ENCODE measurements at places on chromosomes 1 and 21. TPM values are rescaled to one million over a fixed set of nuclear protein-coding genes. Genes with fewer than 3 reads are reported as not detected.

The PRSS38 gene
- total RNA-seq = not detected

The FABP3 gene
- total RNA-seq = 51.8 TPM

The MYCBP gene
- 6.1 TPM for total RNA-seq

The FAM167B gene
- 3.1 TPM for total RNA-seq

The S100A3 gene
- total RNA-seq = 6.5 TPM

The HSD11B1 gene
- not detected for total RNA-seq

The TRMT1L gene
- 10.9 TPM for total RNA-seq

The OR6N1 gene
- total RNA-seq = not detected

The GCSAML gene
- not detected for total RNA-seq

The FCRL4 gene
- not detected for total RNA-seq

GRCh38 chr1:40339420-40340323 lies 22.6 kb upstream of the COL9A2 start:
- no peak for DNase-seq
- H3K36me3 ChIP-seq = peaks cover 10% of the 10 kb centered on the region
- no peak overlapping the region for H3K4me3 ChIP-seq
- peaks cover 10% of the 10 kb centered on the region for H3K27me3 ChIP-seq
- H3K27ac ChIP-seq = no peak overlapping the region

DNA sequence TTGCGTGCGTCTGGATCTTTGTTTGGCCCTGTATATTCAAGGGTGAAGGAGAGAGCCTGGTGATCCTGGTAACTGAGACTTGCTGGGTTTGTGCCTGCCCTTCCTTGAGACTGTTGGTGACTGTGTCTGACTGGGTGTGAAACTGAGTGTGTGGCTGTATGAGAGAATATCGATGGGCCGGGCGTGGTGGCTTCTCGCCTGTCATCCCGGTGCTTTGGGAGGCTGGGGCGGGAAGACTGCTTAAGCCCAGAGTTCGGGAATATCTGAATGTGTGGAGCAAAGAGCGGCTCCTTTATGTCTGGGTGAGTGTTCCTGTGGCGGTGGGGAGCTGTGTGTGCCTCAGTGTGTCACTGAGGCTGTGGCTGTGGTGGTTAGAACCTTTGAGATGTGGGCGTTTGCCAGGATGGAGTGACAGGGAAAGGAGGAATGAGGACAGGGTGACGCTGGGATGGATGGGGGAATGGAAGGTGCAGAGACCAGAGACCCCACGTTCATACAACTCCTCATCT lies 2.7 kb upstream of the MARCKSL1 start:
- peaks cover 3% of the 10 kb centered on the region for H3K36me3 ChIP-seq
- H3K27me3 ChIP-seq = no peaks in the 10 kb centered on the region
- no peak for DNase-seq
- H3K4me3 ChIP-seq = no peak overlapping the region

GRCh38 chr1:149931212-149931790 lies 3.7 kb upstream of the SF3B4 start:
- DNase-seq = no peak
- peak overlapping the region; percentile 76 for H3K27ac ChIP-seq
- H3K4me1 ChIP-seq = peaks cover 43% of the 10 kb centered on the region
- no peak overlapping the region for H3K4me3 ChIP-seq
- H3K27me3 ChIP-seq = no peaks in the 10 kb centered on the region

GRCh38 chr1:181152892-181153633 lies 64.6 kb downstream of the IER5 start:
- no peaks in the 10 kb centered on the region for H3K36me3 ChIP-seq
- peaks cover 22% of the 10 kb centered on the region for H3K4me1 ChIP-seq
- H3K4me3 ChIP-seq = peak overlapping the region; percentile 55
- peak overlapping the region; percentile 85 for H3K27ac ChIP-seq

DNA sequence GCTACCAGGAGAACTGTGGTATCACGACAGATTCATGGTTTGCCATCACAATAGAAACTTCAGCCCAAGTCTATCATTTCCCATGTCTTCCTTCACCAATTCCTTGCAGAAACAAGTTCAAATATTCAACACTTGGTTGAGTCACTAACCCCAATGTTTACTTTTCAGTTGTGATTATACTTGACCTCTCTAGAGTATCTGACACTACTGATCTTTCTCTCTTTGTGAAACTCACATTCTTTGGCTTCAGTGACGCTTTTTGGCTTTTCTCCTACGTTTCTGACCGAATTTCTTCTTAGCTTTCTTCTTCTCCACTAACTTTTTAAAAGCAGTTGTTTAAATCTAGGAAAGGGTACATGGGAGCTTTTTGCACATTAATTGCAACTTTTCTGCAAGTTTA lies 48.8 kb upstream of the HMGB4 start:
- no peak for DNase-seq
- no peaks in the 10 kb centered on the region for H3K4me1 ChIP-seq
- H3K4me3 ChIP-seq = no peak overlapping the region
- no peaks in the 10 kb centered on the region for H3K36me3 ChIP-seq

- no peak overlapping the region for H3K27ac ChIP-seq
- peaks cover 3% of the 10 kb centered on the region for H3K4me1 ChIP-seq
- no peak overlapping the region for H3K4me3 ChIP-seq
- DNase-seq = no peak
- H3K36me3 ChIP-seq = no peaks in the 10 kb centered on the region
Measured at GRCh38 chr21:28337315-28337714, 655.4 kb downstream of the LTN1 start.

DNA sequence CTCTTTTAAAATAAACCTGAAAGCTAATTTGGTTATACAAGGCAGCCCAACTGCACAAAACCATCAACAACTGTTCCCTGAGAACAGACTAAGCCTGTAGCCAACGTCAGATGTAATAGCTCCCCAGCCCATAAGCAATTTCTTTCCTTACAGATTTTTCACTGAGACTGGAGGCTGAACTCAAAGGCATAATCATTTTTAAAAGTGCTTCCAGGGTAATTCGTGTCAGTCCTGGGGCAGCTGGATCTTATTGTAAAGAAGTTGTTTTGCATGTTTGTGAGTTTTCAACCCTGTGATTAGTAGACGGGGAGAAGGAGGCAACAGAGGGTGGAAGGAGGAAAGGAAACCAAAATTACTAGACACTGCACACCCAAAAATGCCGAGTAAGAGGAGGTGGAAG lies 3.2 kb downstream of the DPT start:
- peaks cover 34% of the 10 kb centered on the region for H3K4me1 ChIP-seq
- no peaks in the 10 kb centered on the region for H3K36me3 ChIP-seq
- no peak overlapping the region for H3K4me3 ChIP-seq
- no peak overlapping the region for H3K27ac ChIP-seq

DNA sequence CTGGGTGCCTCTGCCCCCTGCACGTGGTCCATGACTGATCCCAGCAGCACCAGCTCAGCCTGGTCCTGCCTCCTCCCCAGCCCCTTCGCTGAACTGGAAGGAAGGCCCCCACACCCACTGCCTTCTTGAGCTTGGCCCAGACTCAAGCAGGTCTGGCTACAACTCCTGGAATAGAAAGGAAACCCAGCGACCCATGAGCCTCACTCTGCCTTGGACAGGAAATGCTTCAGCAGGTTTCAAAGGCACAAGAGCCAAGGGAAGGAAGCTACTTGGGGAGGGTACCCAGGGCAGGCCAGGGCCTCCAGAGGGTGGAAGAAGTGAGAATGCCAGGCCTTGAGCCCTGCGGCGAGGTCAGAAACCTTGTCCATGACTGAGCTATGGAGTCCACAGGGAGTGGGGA lies 35.9 kb upstream of the RD3 start:
- H3K27me3 ChIP-seq = peaks cover 3% of the 10 kb centered on the region
- no peak overlapping the region for H3K27ac ChIP-seq
- H3K36me3 ChIP-seq = no peaks in the 10 kb centered on the region
- DNase-seq = no peak
- no peak overlapping the region for H3K4me3 ChIP-seq

- no peaks in the 10 kb centered on the region for H3K4me1 ChIP-seq
- H3K27me3 ChIP-seq = peaks cover 8% of the 10 kb centered on the region
- H3K36me3 ChIP-seq = no peaks in the 10 kb centered on the region
- DNase-seq = no peak
Measured at GRCh38 chr1:186745531-186746146, 65.4 kb upstream of the PTGS2 start.

- H3K4me1 ChIP-seq = peaks cover 15% of the 10 kb centered on the region
- H3K36me3 ChIP-seq = peaks cover 4% of the 10 kb centered on the region
- peak overlapping the region; percentile 17 for H3K27ac ChIP-seq
- no peak overlapping the region for H3K4me3 ChIP-seq
- DNase-seq = peak; percentile 83
Measured at GRCh38 chr21:45002381-45003204, 62.8 kb downstream of the SLX9 start.

- H3K27ac ChIP-seq = no peak overlapping the region
- H3K27me3 ChIP-seq = peaks cover 25% of the 10 kb centered on the region
- H3K4me1 ChIP-seq = no peaks in the 10 kb centered on the region
- DNase-seq = no peak
- H3K36me3 ChIP-seq = no peaks in the 10 kb centered on the region
Measured at GRCh38 chr1:14788080-14788479, 189.6 kb downstream of the KAZN start.

GRCh38 chr1:5779608-5780323 lies 212.5 kb downstream of the NPHP4 start:
- DNase-seq = peak; percentile 68
- no peak overlapping the region for H3K27ac ChIP-seq
- no peaks in the 10 kb centered on the region for H3K36me3 ChIP-seq

DNA sequence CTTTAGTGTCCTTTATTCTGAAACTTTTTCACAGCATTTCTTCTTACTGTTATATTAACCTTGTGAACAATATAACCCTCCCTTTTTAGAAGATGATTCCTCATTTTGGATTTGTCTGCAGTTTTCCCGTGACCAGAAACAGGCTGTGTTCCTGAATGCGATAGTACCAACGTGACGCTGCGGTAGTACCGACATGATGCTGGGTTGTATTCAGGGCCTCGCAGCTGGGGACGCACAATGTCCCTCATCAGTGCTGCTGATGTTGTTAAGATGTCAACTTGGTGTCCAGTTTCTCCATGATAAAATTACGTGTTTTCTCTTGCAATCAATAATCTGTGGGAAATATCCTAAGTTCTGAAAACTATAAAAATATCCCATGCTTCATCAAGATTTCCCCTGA lies 761.4 kb upstream of the TPTE start:
- no peak overlapping the region for H3K4me3 ChIP-seq
- no peak for DNase-seq
- no peak overlapping the region for H3K27ac ChIP-seq
- H3K36me3 ChIP-seq = no peaks in the 10 kb centered on the region

DNA sequence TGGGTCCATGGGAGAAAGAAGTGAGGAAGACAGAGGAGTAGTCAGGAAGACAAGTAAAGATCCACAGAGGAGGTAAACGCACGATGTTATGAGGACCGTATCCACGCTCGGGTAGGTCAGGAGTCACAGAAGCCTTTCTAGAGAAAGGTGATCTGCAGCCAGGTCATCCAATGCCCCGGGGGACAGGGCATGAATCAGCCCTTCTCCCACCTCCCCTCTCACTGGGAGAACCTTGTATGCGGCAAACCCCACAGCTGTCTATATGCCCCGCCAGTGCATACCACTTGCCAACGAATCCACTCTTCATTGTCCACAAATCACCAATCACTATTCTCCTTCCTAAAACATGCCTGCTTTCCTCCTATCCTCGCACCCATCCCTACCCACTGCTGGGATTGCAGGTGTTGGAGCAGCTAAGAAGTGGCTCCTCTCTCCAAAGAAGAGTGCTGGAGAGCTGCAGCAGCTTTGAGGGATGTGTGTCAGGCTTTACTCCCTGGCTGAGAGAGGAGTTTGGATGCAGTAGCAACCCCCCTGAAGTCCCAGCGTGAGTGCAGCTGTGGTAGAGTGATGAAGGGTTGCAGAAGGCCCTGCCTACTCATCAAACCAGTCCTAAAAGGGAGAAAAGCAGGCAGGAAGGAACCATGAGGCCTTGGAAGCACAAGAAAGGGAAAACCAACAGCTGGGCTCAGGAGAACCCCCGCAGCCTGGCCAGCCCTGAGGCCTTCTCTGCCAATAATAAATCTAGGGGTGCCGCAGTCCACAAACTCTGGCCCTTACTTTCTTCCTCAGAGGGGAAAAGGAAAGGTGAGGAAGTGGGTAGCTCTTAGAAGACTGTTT lies 102.2 kb upstream of the GADD45A start:
- no peaks in the 10 kb centered on the region for H3K27me3 ChIP-seq
- no peak overlapping the region for H3K4me3 ChIP-seq
- H3K27ac ChIP-seq = peak overlapping the region; percentile 3
- DNase-seq = no peak
- H3K36me3 ChIP-seq = no peaks in the 10 kb centered on the region

- no peaks in the 10 kb centered on the region for H3K27me3 ChIP-seq
- H3K4me3 ChIP-seq = peak overlapping the region; percentile 71
- peaks cover 51% of the 10 kb centered on the region for H3K4me1 ChIP-seq
- no peak for DNase-seq
- H3K36me3 ChIP-seq = no peaks in the 10 kb centered on the region
Measured at GRCh38 chr1:241640867-241641622, 876 bp upstream of the CHML start.

- H3K27ac ChIP-seq = peak overlapping the region; percentile 71
- H3K36me3 ChIP-seq = no peaks in the 10 kb centered on the region
- peaks cover 28% of the 10 kb centered on the region for H3K4me1 ChIP-seq
- no peaks in the 10 kb centered on the region for H3K27me3 ChIP-seq
- H3K4me3 ChIP-seq = no peak overlapping the region
Measured at GRCh38 chr1:246110343-246111219, 396.5 kb downstream of the SMYD3 start.

- no peak for DNase-seq
- no peaks in the 10 kb centered on the region for H3K27me3 ChIP-seq
- no peak overlapping the region for H3K27ac ChIP-seq
- peaks cover 10% of the 10 kb centered on the region for H3K36me3 ChIP-seq
- no peak overlapping the region for H3K4me3 ChIP-seq
Measured at GRCh38 chr1:184941410-184941733, 32.9 kb downstream of the NIBAN1 start.

- peaks cover 9% of the 10 kb centered on the region for H3K36me3 ChIP-seq
- no peaks in the 10 kb centered on the region for H3K4me1 ChIP-seq
- H3K4me3 ChIP-seq = no peak overlapping the region
- no peak for DNase-seq
- H3K27me3 ChIP-seq = no peaks in the 10 kb centered on the region
- no peak overlapping the region for H3K27ac ChIP-seq
Measured at GRCh38 chr1:162385702-162386101, 4.2 kb downstream of the C1orf226 start.

GRCh38 chr1:97849345-97850340 lies 71.2 kb downstream of the DPYD start:
- no peaks in the 10 kb centered on the region for H3K27me3 ChIP-seq
- H3K4me1 ChIP-seq = peaks cover 20% of the 10 kb centered on the region
- no peaks in the 10 kb centered on the region for H3K36me3 ChIP-seq
- DNase-seq = no peak
- peak overlapping the region; percentile 76 for H3K27ac ChIP-seq

DNA sequence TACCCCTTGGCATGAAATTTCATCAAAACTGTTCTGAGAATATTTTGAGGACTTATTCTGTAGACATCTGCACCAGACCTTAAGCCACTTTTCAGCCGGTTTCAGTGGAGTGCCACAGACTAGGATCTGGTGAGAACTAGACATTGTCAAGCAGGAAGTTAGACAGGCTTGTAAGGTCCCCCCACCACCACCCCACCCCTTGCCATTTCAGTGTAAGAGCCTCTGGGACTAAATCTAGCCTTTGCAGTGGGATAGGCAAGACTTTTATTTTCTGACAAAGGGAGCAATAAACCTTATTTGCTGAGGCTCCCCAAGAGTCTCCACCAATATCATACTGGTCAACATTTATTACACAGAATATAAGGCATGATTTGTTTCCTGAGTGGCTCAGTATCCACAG lies 77.9 kb upstream of the EXO1 start:
- no peak overlapping the region for H3K4me3 ChIP-seq
- H3K36me3 ChIP-seq = no peaks in the 10 kb centered on the region
- H3K27me3 ChIP-seq = peaks cover 11% of the 10 kb centered on the region
- no peak overlapping the region for H3K27ac ChIP-seq

All from chondrocyte (in vitro differentiated cells).